ENCODE measurements at places on chromosomes 13 and 19. TPM values are rescaled to one million over a fixed set of nuclear protein-coding genes. Genes with fewer than 3 reads are reported as not detected.

- no peak for DNase-seq
Measured at GRCh38 chr13:25210842-25211569, 38.9 kb upstream of the AMER2 start.

DNA sequence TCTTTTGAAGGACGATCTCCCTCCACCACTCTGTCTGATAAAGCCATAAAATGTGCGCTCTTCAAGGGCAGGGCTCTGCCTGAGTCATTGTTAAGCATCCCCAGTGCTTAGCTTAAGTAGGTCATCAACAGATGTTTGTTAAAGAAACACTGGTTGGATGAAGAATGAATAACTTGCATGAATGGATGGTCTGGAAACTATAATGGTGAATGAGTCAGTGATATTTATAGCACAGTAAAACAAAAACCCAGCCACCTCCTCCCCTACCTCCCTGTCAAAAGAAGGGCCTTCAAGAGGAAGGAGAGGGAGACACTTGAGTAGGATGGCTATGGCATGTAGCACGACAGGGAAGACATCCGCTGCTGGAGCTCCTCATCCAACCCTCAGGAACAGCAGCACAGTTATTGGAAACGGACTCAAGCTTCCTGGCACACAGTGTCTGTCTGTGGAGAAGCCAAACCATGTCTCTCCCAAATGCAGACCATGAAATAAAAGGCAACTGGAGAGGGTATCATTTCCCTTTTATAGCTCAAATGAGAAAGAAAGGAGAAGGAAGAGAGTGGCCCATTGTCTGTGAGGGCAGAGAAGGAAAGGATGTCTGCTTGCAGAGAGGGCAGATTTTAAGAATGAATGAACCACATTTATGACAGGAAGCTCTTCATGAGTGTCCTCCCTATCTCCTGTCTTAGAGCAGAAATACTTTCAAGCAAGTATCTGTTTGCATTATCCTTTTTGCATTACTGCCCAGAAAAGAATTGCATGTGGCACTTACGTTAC, 183.5 kb upstream of the UBL3 start:
- no peak for DNase-seq

GRCh38 chr13:112800057-112800456, 110.2 kb downstream of the ATP11A start:
- DNase-seq: no peak

- DNase-seq: no peak
Measured at GRCh38 chr13:98242403-98242802, 65.3 kb upstream of the RNF113B start.

DNA sequence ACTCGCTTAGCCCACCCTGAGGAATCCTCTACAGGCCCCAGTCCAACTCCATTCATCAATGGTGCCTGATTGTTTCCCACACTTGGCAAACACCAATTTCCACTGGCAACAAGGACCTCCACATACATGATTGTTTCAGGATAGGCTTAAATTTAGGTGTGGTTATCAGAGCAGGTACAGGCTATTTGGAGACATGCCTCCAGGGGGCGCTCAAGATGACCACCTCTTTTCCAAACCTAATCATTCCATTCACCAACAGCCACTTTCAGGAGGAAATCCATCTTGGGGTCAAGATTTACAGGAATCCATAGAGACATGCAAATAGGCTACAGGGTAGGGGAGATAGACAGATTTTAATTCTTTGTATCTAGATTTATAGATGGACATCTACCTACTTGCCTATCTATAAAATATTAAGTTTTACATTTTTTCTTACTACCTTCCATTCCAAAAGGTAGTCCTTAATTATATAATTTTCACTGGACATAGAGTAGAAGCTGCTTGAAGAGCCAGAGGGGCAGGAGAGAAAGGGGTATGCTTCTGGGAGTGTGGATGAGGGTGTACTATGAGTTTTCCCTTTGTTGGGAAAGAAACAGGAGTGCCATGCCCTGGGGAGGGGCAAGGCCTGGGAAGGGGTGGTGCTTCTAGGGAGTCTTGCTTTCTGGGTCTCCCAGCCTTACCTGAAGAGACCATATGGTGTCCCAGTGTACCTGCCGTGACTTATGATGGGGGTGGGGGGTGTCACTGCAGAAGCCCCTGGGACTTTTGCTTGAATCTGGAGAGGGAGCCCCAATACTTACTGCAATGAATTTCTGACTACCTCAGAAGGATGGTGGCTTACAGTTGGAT, 14.1 kb upstream of the PCDH8 start:
- DNase-seq: peak; percentile 76

DNA sequence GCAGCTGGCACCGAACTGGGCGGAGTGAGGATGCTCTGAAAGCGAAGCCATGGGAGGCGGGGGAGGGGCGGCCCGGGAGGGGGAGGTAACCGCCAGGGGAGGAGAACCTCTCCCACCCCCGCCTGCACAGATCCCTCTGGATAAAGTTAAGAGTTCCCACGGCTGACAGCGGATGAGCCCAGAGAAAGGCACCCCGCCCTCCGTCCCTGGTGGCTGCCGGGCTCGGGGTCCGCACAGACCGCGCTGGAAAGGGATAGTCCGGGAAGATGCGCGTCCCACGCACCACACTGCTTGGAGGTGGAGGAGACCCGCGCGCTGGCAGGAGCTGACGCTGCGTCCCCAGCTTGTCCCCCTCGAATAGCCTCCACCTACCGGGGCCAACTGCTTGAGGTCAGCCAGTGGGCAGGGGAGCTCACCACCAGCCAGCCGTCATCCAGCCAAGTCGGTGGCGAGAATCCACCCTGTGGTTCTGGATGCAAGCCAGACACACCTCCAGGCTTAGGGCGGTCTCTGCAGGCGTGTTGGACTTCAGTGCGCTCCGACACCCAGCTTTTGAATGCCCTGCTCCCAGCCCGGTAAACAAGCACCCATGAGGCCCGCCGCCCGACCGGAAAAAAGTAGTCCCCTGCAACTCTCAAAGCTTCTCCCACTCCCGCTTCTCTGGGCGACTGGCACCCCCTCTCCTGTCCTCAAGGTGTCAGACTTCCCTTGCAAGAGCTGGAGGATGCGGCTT, at the start of gene TRPC4:
Gene TRPC4 (minus strand): TSS at position 17 of the 733 bp plus-strand sequence. CDS start 86,439 bp downstream, outside the sequence.
- peak; percentile 70 for DNase-seq

DNA sequence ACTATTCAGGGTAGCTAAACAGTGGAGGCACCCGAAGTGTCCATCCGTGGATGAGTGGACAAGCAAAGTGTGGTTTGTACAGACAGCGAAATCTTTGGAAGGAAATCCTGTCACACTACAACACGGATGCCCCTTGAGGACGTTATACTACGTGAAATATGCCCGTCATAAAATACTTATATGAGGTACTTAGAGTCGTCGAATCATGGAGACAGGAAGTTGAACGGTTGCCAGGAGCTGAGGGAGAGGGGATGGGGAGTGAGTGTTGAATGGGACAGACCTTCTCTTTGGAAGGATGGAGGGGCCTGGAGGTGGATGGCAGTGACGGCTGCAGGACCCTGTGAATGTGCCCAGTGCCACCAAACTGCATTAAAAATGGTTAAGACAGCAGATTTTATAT, 11.6 kb downstream of the ATP4B start:
- no peak for DNase-seq

DNA sequence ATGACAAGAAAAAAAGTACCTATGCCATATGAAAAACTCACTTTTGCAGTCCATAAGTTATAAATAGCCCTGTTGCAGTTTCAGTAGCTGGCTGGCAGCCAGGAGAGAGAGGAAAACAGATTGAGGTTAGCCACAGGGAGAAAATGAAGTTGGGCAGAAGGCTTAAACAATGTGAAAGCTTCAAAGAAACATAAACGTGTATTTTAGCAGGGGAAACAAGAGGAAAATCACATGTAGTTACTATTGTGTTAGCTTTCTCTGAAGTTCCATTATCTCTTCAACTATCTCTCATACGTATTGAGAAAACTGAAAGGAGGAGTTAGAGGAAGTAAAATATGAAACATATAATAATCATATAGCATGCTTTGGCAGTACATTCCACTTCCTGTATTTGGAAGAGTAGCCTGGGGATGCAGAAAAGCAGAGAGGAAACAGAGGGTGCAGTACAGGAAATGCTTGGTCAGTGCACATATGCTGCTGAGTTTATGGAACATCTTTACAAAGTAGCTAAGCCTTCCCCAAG, 1551.1 kb downstream of the EFNB2 start:
- no peak for DNase-seq

GRCh38 chr19:45455707-45456499, 11.9 kb upstream of the FOSB start:
- peak; percentile 95 for DNase-seq

Gene CD70
- 3.6 TPM for total RNA-seq

Gene ERICH4
- not detected for total RNA-seq

All from H7 (cell line).